ENCODE measurements at places on chromosomes 1 and 21. TPM values are rescaled to one million over a fixed set of nuclear protein-coding genes. Genes with fewer than 3 reads are reported as not detected.

The KRTAP13-3 gene
- total RNA-seq = not detected

The CACNA1E gene
- total RNA-seq = 1.0 TPM

The SAMD13 gene
- 0.71 TPM for total RNA-seq

The MROH9 gene
- total RNA-seq = 2.1 TPM

The SLFNL1 gene
- 7.3 TPM for total RNA-seq

The CRABP2 gene
- total RNA-seq = not detected

The RHD gene
- total RNA-seq = not detected

The FAM177B gene
- total RNA-seq = 0.64 TPM

The NDC1 gene
- 3.1 TPM for total RNA-seq

The ZBTB37 gene
- 12.2 TPM for total RNA-seq

The AP4B1 gene
- total RNA-seq = 13.9 TPM

The PPFIA4 gene
- total RNA-seq = 1.4 TPM

The F5 gene
- total RNA-seq = 0.89 TPM

The NSL1 gene
- 42.4 TPM for total RNA-seq

The SNX27 gene
- 54.9 TPM for total RNA-seq

The TMEM240 gene
- total RNA-seq = not detected

The SH2D5 gene
- 0.40 TPM for total RNA-seq

The UBE2U gene
- total RNA-seq = not detected

The LHX8 gene
- not detected for total RNA-seq

The AMY2A gene
- total RNA-seq = not detected

The DUSP12 gene
- total RNA-seq = 14.4 TPM

The CD48 gene
- total RNA-seq = 12.4 TPM

The LGR6 gene
- 0.79 TPM for total RNA-seq

The THEMIS2 gene
- 216 TPM for total RNA-seq

The SLC30A7 gene
- 8.4 TPM for total RNA-seq

The C1orf87 gene
- total RNA-seq = 4.4 TPM

The KCNE2 gene
- not detected for total RNA-seq

The KRTAP12-2 gene
- not detected for total RNA-seq

The RPS6KA1 gene
- total RNA-seq = 161 TPM

The ASCL5 gene
- total RNA-seq = not detected

The ADAM30 gene
- total RNA-seq = not detected

The DNAJC28 gene
- total RNA-seq = 1.6 TPM

The MEF2D gene
- total RNA-seq = 146 TPM

The ALX3 gene
- total RNA-seq = not detected

The KLHDC8A gene
- total RNA-seq = not detected

The PEX11B gene
- 29.5 TPM for total RNA-seq

All from upper lobe of left lung (tissue), 6 donors.